ENCODE measurements at places on chromosomes 2 and 18. TPM values are rescaled to one million over a fixed set of nuclear protein-coding genes. Genes with fewer than 3 reads are reported as not detected.

DNA sequence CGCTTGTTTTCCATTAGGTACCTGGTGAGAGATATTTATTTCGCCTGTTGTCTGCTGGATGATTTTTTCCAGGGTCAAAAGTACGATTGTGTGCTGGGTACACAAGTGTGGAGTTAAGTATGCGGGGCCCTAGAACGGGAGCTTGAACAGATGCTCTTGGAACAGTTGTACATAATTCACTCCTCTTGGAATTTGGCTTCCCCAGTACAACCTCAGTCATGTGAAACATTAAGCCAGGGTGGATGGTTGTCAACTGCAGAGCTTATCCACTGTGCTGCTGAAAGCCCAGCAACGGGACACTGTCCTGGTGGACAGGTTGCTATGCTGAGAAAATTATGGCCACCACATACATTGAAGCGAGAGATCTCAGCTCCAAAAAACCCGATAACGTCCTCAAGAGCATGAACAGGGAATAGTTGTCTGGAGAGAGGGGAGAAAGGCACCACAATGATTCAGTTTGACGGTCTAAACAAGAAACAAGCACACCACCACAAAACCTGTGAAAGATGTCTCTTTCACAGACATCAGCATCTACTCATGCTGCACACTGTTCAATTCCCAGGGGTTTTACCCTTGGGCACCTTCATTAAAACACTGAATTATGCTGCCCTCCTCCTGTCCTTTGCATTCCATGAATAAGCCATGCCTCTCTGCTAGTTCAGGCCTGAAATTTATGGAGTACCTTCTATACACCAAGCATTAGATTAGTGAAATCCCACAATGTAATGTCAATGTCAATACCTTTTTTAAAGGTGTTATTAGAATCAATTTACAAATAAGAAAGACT is 176.8 kb upstream of the TRIB2 start:
- no peak for DNase-seq

APCDD1 gene
- polyA plus RNA-seq: 12.5 TPM

COX5B gene
- 593 TPM for polyA plus RNA-seq

GRCh38 chr18:55189972-55190371 is 230.7 kb upstream of the CCDC68 start:
- no peak for DNase-seq

GRCh38 chr2:239575931-239576445 is 175.2 kb upstream of the HDAC4 start:
- no peak for DNase-seq

- peak; percentile 75 for DNase-seq
Measured at GRCh38 chr2:228699400-228699799, 517.9 kb upstream of the SPHKAP start.

SIX2 gene
- polyA plus RNA-seq: 0.42 TPM

SLC16A14 gene
- polyA plus RNA-seq: 1.7 TPM

DNA sequence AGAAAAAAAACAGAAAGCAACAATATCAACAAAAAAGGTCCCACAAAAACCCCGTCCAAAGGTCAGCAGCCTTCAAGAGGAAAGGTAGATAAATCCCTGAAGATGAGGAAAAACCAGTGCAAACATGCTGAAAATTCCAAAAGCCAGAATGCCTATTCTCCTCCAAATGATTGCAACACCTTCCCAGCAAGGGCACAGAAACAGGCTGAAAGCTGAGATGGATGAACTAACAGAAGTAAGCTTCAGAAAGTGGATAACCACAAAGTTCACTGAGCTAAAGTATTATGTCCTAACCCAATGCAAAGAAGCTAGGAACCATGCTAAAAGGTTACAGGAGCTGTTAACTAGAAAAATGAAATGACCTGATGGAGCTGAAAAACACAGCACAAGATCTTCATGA is 226.4 kb upstream of the DSEL start:
- no peak for DNase-seq

- no peak for DNase-seq
Measured at GRCh38 chr2:23533338-23533695, 148.3 kb downstream of the KLHL29 start.

DNA sequence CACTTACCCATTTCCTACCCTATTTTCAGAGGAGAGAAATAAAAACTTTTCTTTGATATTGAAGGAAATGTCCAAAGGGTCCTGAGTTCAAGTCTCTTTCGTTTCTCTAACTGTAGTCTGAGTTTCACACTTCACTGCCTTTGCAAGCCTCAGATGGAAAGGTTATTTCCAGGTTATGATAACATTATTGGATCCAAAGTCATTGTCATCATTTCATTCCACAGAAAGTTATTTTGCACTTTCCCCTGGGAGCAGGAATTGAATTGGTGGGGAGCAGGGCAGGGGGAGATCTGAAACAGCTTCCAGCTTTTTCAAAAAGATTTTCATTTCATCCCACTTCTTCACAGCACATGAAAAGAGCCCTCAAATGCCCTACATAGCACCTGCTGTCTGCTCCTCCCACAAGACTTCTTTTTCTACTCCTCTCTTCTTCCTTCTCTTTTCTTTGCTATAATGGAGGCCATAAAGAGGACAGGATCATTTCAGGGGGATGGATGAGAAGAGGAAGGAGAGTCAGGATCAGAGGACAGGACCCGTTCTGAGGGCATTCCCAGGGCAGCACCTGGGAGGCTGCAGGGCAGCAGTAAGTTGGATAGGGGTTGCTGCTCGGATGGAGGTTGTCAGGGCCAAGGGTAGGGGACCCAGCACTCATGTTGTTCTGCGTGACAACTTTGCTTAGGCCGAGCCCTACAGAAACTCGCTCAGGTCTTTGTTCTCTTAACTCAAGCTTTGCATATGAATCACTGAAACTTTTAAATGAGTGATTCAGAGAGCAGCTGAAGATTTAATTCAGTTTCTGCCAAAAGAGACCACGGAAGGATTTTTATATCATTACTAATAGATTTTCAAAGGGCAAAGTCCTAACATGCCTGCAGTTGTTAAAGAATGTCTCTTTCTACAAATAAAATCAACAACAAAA is 11.4 kb upstream of the GALNT5 start:
- no peak for DNase-seq

DNA sequence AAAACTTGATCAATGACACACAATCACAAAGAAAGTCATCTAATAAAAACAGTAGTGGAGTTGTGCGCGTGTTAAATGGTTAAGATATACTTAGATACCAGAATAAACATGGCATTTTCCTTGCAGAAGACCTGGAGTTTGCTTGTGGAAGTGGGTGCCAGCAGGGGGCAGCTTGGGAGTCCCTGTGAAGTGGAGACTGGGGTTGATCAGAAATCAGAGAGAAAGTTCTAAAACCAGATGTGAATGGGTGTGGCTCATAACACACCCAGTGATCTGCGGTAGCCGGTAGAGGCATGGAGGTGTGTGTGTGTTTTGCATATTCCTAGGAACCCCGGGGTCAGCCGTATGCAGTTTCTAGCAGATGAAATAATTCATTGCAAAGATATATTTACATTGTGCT is 300.1 kb upstream of the TRIB2 start:
- peak; percentile 41 for DNase-seq
